ENCODE measurements at places on chromosomes 7 and 10. TPM values are rescaled to one million over a fixed set of nuclear protein-coding genes. Genes with fewer than 3 reads are reported as not detected.

DNA sequence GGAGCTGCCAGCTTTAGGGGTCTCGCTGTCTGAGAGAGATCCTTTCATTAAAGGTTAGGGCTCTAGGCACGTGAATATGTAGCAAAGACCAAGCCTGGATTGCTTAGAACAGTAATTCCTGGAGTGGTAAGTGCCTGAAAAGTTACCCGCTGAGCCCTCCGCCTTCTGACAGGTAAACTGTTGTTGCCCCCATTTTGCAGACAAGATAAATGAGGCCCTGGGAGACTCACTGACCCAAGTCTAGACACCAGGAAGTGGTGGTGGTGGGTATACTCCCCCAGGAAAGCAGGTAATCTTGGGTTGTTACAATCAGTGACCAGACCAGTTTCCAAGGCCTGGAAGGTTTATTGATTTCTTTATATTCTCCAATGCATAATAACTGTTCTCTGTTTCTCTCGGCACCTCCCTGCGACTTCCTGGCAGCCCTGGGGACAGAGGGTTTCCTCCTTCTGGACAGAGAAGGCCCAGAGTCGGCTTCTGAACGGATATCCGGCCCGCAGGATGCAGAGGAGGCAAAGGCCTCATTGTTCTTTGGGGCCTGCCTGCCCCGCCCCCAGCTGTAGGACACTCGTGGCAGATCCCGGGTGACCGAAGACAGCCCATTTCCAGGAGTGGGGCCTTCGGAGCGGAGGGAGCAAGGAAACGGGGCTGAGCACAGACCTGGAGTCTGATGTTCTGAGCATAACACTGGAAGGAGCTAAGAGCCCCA is 1.3 kb upstream of the GRK5 start:
- DNase-seq = peak; percentile 52

The GRM3 gene
- not detected for total RNA-seq

DNA sequence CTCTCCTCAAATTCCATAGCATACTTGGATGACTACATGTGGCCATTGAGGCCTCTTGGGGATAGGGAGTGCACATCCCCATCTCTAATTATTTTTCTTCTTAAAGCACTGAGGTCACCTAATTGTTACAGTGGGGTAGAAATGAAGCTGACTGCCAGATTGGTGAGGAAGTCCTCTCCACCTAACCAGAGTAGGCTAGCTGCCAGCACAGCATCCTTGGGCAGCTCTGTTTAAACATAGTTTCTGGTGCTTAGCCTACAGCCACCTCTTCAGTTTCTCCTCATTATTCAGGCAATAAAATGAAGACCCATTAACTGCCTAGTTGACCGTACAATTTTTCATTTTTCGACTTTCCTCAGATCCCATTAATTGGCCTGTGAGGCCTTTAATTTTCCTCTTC is 104.6 kb downstream of the MLLT10 start:
- no peak for DNase-seq

The ACSM6 gene
- total RNA-seq = not detected

DNA sequence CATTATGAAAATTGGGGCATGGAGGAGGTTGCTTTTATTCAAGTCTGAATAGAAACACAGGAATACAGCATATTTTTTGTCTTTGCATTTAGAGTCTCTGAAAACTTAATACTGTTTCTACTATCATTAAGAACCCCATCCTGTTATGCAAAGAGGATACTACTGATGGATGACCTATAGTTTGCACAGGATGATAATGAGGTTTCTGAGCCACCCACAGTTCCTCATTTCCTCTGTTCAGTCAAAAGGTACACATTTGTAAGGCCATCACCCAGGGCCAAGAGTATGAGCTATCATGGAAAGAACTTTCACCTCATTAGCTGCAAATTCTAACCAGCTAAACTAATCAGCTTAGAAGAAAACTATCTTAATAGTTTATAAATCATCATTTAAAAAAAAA is 213.0 kb upstream of the CHRM2 start:
- DNase-seq = no peak

The ASL gene
- 85.7 TPM for total RNA-seq

The OR6B1 gene
- total RNA-seq = not detected

The NEBL gene
- total RNA-seq = 5.4 TPM

GRCh38 chr10:49441488-49442476 is 45.9 kb upstream of the DRGX start:
- DNase-seq = no peak

- no peak for DNase-seq
Observed at GRCh38 chr7:70944516-70944915, 187.4 kb upstream of the GALNT17 start.

The NCF1 gene
- total RNA-seq = not detected

- no peak for DNase-seq
Observed at GRCh38 chr10:32943395-32943794, 14.6 kb downstream of the ITGB1 start.

The EIF5AL1 gene
- 0.24 TPM for total RNA-seq

DNA sequence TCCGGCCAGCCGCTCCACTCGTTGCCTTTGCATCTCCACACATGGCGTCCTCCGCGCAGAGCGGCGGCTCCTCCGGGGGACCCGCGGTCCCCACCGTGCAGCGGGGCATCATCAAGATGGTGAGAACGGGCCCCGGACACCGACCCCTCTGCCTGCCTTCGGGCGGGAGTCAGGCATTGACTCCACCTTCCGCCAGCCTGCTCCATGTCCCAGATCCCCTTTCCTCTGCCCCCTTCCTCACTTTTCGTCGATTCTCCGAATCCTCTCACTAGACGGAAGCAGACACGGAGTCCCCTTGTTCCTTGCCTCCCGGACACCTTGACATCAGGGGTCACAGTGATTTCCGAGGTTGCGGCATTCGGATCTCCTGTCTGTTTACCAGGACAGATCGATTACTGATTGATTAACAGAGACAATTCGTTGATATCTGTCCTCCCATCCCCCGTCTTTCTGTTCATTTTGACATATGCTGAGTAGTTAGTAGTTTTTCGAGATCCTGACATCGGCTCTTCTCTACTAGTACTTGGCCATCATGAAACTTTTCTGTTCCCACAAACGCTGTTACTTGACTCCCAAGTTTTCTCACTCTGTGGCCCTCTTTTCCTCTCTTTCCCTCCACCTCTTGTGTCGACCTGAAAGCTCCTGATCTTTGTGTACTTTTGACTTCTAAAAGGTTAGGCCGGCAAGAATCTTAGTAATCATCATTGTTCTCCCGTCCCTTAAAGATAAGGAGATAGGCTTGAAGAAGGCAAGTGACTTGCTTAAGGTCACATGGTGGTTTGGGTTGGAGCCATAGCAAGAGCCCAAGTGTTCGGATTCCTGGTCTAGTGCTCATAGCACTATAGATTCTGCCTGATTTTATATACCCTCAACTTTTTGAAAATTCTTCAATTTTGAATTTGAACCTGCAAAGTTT is 597 bp downstream of the SND1 start:
- peak; percentile 15 for DNase-seq

- DNase-seq = no peak
Observed at GRCh38 chr7:77653572-77653971, 42.7 kb upstream of the RSBN1L start.

DNA sequence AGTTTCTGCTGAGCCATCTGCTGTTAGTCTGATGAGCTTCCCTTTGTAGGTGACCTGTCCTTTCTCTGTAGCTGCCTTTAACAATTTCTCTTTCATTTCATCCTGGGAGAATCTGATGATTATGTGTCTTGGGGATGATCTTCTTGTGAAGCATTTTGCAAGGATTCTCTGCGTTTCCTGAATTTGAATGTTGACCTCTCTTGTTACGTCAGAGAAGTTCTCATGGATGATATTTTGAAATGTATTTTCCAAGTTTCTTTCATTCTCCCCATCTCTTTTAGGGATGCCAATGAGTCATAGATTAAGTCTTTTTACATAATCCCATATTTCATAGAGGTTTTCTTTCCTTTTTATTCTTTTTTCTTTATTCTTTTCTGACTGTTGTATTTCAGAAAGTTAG is 184.2 kb upstream of the BET1 start:
- no peak for DNase-seq

GRCh38 chr10:14023673-14024328 is 306.9 kb downstream of the FRMD4A start:
- DNase-seq = no peak

GRCh38 chr7:96100737-96101136 is 221.2 kb downstream of the SLC25A13 start:
- no peak for DNase-seq

DNA sequence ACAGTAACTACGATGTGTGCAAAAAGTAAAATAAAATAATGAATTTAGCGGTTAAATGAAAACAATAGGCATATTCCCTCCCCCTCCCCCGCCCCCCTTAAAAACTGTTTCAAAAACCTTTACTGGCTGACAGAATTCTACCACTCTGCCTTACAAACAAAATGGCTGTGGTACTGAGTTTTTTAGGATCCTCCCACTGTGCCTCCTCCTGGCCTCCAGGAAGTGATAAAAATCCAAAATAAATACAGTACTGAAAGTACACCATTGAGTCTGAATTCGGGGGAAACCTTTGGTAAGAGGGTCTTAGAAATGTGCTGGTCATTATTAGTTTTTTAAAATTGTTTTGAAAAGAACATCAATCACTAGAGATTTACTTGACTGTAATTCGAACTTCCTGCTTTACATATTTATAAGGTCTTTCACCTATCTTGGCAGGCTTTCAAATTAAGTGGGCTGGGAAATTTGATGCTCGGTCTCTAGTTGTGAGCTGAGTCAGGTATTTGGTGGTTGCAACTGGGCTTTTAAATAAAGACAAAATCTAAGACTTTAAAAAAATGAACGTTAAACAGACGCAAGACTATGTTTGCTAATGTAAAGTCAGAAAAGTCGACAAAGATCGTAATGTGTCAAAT is 32.5 kb upstream of the EPC1 start:
- DNase-seq = peak; percentile 93

DNA sequence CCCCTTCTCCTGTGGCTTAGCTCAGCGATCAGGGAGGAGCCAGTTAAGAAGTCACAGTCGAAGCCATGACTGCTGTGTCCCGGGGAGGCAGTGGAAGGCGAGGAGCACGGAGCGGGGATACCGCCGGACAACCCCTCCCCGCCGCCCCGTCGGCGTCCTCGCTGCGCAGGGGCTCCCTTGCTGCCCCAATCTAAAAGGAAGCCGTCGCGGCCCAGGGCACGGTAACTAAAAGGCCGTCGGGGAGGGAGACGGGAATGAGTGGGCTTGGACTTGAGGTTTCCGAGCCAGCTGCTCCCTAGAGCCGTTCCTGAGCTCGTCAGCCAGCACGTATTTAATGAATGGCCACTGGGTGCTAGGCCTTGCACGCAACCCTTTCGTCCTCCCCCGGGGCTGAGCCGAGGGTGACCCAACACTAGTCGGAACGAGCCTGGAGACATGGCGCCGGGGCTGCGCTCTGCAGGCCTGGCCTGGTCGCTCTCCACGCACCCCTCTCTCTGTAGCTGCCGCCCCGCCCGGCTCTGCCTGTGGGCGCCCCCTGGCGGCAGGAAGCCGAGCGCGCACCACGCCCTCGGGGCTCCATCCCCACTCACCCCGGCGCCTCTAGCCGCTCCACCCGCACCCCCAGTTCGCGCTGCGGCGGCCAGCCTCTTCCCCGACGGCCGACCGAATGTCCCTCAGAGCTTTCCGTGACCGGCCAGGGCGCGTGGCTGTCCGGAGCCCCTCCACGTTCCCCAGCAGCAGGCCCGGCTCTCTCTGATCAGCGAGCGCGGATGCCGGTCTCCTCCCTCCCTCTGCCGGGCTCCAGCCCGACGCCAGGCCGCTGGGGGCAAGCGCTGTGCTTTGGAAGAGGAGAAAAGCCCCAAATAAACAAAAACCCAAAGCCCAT is 29.3 kb upstream of the KCNK18 start:
- peak; percentile 52 for DNase-seq

DNA sequence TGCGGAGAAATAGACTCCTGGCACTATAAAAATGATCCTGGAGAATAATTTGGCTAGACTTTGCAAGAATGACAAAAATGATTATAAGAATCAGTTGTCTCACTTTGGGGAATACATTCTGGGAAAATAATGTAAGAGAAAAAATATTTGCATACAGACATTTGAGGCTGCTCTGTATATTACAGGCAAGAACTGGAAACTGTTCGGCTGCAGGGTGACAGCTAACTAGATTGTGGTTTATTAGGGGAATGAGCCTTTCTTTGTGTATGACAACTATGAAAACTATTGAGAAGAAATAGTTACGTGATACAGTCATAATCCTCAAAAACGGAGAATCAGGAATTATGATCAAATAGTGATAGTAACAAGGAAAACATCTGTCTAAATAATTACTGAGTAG is 8.6 kb downstream of the TRIM56 start:
- no peak for DNase-seq

DNA sequence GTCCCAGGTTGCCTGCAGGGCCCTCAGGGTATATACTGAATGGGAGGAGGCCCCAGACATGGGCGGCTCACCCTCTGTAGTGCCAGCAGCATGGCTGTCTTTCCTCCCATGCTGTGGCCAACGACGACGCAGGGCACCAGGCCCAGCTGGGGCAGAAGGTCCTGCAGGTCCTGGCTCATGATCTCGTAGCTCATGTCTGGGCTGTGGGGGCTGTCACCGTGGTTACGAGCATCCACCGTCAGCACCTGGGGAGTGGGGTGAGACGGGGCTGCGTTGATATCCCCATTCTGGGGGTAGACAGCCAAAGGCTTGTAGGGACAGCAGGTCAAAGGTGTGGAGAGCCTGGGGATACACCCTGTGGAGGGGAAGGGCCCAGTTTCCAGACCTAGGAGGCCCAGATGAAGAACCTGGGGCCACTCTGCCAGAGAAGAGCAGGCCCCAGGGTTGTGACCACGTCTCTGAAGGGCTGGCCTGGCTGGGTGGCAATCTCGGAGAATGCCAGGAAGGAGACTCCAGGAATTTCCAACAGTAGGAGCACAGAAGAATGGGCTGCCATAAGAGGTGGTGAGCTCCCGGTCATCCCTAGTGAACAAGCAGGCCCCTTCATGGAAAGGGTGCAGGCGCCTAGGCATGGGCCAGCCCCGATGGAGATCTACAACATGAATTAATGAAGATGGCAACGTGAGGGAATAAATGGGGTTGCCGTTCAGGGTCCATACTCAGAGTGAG is 947 bp downstream of the ABHD11 start:
- no peak for DNase-seq

GRCh38 chr7:4706384-4707216 is 24.5 kb downstream of the FOXK1 start:
- DNase-seq = no peak

DNA sequence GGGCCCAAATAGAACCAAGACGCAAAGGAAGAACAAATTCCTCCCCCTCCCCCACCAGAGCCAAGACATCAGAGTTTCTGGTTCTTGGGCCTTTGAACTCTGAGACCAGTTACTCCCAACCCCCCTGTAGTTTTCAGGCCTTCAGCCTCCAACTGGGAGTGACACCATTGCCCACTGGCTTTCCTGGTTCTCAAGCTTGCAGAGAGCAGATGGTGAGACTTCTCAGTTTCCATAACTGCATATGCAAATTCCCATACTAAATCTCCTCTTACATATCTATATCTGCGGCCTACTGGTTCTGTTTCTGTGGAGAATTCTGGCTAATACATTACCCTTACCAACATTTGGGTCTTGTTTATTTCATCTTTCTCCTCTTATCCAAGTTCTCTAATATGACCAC is 762.9 kb downstream of the GRM8 start:
- DNase-seq = no peak

GRCh38 chr10:48453451-48454301 is 147.2 kb downstream of the MAPK8 start:
- no peak for DNase-seq

Measured in Caki2 (cell line).